ENCODE measurements at places on chromosomes 7 and 10.
A peak's percentile ranks its signal among the peaks of the same experiment; 100 is the strongest.

GRCh38 chr7:311131-311680 is 21.2 kb downstream of the FOXL3 start:
- no peak for DNase-seq
- no peak overlapping the region for H3K27ac ChIP-seq
- H3K36me3 ChIP-seq, result no peaks in the 10 kb centered on the region

DNA sequence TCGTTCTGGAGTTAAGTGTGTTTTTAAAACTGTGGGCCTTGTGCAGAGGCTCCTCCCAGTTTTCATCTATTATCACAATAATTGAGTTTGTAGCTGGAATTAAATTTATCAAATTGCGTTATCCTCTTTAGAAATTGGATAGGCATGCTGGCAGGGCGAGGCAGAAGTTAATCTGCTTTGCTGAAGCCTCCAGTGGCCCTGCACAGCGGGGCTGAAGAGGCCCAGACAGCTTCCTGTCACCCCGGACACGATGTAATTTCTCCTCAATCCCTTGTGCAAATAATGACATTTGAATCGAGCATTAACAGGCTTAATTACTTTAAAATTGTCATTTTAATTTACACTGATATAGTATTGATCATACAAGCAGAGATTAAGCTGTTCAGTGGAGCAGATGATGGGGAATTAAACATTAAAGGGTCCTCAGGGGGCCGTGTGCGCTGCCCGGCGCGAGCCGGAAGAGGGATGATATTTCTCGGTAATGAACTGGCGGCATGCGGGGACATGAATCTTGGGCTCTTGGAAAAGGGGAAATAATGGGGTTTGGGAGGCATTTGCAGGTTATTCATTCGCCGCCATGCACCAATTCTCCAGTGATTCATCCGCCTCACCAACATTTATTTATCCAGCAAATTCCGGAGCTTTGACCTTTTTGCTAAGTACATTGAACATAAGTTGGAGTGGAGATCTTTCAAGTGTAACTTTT is 118.5 kb downstream of the NKX6-2 start:
- no peak overlapping the region for H3K27ac ChIP-seq
- H3K4me1 ChIP-seq, result peaks cover 1% of the 10 kb centered on the region
- H3K27me3 ChIP-seq, result no peaks in the 10 kb centered on the region

GRCh38 chr7:4742051-4742573 is 33.3 kb upstream of the AP5Z1 start:
- H3K27ac ChIP-seq, result peak overlapping the region; percentile 96
- no peaks in the 10 kb centered on the region for H3K27me3 ChIP-seq
- H3K4me3 ChIP-seq, result no peak overlapping the region
- peaks cover 43% of the 10 kb centered on the region for H3K4me1 ChIP-seq
- peaks cover 43% of the 10 kb centered on the region for H3K36me3 ChIP-seq

- no peak overlapping the region for H3K27ac ChIP-seq
- H3K4me3 ChIP-seq, result no peak overlapping the region
- no peak for DNase-seq
- H3K36me3 ChIP-seq, result no peaks in the 10 kb centered on the region
Measured at GRCh38 chr7:82036146-82036886, 266.5 kb upstream of the HGF start.

- no peak overlapping the region for H3K27ac ChIP-seq
- H3K27me3 ChIP-seq, result peaks cover 27% of the 10 kb centered on the region
- no peak overlapping the region for H3K4me3 ChIP-seq
- peaks cover 4% of the 10 kb centered on the region for H3K4me1 ChIP-seq
- H3K36me3 ChIP-seq, result no peaks in the 10 kb centered on the region
Measured at GRCh38 chr10:75297021-75297599, 61.4 kb upstream of the COMTD1 start.

DNA sequence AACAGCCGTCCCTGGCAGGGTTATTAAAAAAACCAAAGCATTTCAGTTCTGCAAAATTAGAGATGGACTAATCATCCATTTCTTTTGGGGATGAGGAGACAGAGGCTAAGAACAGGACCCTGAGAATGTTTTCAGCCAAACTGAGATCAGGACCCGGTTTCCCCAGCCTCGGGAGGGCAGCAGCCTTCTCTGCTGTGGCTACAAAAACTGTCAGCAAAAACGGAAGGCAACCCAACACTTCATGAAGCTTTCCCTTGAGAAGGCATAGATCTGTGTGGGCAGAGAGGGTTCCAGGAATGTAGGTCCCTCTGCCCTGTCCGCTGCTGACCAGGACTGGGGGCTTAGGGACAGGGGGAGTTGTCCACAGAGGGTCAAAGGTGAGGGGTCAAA is 313.5 kb downstream of the TCERG1L start:
- H3K27ac ChIP-seq, result no peak overlapping the region
- no peak for DNase-seq
- H3K36me3 ChIP-seq, result peaks cover 3% of the 10 kb centered on the region
- no peaks in the 10 kb centered on the region for H3K4me1 ChIP-seq
- no peak overlapping the region for H3K4me3 ChIP-seq
